Activated naive CD4-positive, alpha-beta T cell treated with anti-CD3 and anti-CD28 coated beads for 36 hours (primary cell): ENCODE measurements at places on chromosomes 1 and 21.

DNA sequence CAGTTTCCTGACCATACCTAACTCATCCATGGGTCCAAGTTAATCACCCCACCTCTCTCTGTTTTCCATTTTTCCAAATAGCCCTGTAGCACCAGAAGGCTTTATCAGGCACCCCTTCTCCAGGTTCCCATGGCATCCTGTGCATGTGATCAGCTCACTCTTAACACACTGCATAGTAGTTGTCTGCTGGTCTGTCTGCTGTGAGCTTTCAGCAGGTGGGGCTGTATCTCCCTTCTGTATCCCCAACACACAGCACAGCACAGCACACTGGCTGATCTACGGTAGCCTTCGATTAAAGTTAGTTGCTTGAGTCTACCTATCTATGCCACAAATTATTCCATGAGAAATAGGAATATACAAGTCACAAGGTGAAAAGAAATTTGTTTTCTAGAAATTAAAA lies 54.3 kb upstream of the C1orf198 start:
- DNase-seq = peak; percentile 17

DNA sequence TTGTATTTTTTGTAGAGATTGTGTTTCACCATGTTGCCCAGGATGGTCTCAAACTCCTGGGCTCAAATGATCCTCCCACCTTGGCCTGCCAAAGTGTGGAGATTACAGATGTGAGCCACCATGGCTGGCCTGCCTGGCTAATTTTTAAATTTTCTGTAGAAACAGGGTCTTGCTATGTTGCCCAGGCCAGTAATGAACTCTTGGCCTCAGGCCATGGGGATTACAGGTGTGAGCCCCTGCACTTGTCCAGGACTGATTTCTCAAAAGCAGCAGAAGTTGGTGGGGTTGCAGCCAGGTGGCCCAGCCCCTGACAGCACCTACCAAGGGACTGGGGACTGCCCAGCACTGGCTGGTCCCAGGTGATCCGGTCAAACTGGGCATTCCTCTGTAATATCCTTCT lies 44.1 kb upstream of the CXADR start:
- no peak for DNase-seq

DNA sequence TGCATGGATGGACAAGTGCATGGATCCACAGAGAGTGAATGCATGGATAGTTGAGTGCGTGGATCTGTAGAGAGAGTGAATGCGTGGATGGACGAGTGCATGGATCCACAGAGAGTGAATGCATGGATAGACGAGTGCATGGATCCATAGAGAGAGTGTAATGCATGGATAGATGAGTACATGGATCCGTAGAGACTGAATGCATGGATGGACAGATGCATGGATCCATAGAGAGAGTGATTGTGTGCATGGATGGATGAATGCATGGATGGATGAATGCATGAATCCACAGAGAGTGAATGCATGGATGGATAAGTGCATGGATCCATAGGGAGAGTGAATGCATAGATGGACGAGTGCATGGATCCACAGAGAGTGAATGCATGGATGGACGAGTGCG lies 153.8 kb downstream of the PCBP3 start:
- DNase-seq = no peak

DNA sequence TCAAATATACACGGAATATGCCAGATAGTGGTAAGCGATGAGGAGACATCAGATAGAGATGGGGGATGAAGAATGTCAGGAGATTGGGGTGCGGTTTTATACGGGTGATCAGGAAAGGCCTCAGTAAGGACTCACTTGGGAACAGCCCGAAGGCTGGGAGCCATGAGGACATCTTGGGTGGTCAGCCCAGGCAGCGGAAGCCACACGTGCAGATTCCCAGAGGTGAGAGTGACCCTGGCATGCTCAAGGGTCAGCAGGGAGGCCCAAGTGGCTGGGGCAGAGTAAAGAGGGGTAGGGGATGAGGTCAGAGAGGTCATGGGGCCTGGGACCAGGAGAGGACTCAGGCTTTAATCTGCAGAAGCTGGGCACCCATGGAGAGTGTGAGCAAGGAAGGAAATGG lies 106.6 kb downstream of the MATN1 start:
- no peak for DNase-seq

DNA sequence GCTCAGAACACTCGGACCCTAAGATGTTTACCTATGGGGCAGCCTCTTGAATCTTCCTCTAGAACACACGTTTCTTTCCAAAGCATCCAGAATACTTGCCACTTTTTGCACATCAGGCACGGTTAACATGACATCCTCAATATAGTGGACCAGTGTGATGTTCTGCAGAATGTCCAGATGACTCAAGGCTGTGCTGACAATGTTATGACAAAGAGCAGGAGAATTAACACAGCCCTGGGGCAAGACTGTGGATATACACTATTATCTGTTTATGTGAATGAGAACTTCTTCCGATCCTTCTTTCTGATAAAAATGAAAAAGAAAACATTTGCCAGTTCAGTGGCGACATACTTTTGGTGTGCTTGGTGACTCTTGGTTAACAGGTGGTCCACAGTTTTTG lies 154.3 kb downstream of the PDE4B start:
- no peak for DNase-seq

DNA sequence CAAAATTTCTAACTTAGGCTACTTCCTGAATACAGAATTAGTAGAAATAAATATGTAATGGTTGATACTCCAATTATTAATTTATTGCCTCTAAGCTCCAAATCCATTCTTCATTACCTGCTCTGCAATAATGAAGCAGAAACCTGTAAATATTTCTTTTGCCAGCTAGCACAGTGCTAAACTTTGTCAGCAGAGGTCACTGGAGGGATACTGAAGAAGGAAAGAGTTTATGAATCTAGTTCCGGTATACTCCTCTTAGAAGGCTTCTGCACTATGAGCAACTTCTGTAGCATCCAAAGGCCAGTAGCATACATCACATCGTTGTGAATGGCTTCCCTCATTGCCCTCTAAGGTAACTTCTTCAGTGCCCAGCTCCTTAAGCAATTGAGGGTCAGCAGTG lies 81.0 kb upstream of the LHX8 start:
- no peak for DNase-seq

- peak; percentile 79 for DNase-seq
These were observed 53.0 kb upstream of the DESI2 start for GRCh38 chr1:244599937-244600350.

DNA sequence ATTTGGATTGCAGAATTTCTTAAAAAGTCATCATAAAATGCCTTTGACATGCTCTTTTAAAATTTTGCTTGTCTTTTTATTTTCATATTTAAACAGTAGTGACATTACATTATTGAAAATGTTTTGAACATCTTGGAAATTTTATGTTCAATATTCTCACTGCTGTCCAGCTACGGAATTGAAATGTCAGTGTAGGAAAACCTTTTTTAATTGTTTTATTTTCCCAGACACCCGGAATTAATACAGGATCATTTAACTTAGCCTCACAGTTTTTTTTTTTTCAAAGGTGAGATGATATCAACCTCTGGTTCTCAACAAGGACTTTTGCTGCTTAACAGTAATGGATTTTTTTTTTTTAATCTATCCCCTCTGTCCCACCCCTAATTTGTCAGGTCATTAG lies 4.1 kb downstream of the RBM15 start:
- DNase-seq = no peak

GRCh38 chr1:114154963-114155322 lies 1.3 kb upstream of the SYT6 start:
- peak; percentile 24 for DNase-seq

DNA sequence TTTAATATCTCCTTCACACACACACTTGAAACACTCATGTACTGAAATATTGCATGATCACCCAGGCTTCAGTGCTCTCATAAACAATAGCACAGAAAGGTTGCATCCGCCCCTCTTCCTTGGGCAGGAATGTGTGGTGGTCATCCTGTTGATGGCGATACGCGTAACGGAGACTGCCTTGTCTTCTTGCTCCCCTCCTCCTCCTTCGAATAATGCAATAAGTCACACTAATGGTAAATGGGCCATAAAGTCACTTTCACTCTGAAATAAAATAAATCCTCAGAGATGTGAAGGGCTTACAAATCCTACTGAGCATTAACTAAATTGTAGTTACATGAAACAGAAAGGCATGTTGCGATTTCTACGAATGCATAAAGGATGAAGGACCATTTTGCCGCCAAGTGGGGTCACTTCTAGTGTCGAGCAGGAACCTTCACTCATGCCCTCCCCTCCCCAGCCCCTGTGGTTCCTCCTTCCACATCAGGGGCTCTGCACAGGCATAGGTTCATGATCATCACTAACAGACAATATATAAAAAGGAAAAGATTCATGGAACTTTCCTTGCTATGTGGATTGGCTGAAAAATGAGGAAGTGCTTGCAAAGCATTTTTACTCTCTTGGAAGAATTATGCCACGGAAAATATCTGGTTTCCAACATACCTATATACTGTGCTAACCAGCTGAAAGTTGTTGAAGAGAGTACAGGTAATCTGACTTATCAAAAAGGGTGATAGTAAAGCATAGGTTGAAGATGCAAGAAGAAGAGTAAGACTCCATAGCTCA lies 1.2 kb upstream of the PGBD5 start:
- DNase-seq = no peak

GRCh38 chr1:47651311-47652089 lies 213.7 kb downstream of the FOXD2 start:
- no peak for DNase-seq

DNA sequence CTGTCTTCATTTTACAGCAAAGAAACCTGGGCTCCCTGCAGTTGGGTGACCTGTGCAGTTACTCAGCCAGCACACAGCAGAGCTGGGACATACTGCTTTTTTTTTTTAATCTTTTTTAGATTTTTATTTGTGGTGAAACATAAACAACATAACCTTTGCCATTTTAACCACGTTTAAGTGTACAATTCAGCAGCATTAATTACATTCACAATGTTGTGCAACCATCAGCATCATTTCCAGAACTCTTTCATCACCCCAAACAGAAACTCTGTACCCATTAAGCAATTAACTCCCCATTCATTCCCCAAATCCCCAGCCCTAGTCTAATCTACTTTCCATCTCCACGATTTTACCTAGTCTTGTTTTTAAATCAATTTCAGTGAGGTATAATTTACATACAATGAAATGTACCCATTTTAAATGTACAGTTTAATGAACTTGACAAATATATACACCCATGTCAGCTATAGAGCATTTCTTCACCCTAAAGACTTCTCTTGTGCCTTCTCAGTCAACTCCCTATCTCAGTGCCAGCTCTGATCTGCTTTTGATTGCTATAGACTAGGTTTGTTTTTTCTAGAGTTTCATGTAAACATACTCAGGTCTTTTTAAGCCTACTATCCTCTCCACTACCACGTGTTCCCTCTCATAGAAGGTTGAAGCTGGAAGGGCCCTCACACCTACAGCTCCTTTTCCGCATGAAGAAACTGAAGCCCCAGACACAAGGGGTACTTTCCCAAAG lies 37.8 kb upstream of the C8B start:
- DNase-seq = no peak

DNA sequence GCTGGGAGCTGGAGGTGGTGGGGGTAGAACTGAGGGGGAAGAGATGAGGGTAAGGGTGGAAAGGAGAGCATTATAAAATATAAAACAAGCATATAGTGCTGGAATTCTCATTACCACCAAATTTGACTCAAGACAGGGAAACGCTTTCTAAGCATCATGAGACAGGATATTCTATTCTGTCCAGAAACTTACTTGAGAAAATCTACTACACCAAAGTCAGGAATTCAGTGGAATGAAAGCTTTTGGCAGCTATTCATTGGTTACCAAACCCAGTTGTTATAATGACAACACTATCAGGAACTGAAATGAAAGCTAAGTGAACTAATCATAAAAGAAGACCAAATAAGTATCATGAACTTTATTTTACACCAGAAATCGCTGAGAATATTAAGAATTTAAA lies 14.5 kb downstream of the AIDA start:
- DNase-seq = no peak

GRCh38 chr1:21647431-21648351 lies 21.5 kb downstream of the RAP1GAP start:
- DNase-seq = peak; percentile 62

DNA sequence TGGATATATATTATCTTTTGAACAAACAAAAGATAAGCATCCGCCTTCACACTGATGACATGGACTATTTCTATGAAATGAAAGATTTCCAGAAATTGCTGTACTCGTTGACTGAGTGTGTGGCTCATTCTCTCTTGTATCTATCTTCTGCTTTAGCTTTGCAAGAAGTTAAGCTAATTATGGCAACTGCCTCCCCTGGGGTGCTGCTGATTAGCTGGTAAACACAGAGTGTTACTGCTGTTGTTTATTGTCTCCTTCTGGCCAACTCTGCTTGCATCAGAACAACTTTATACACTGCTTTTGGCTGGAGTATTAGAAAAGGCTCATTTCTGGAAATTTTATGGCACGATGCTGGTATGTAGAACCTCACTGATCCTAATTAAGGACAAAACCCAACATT lies 95.6 kb upstream of the SNX7 start:
- DNase-seq = no peak

- DNase-seq = no peak
These were observed 338.4 kb downstream of the DISC1 start for GRCh38 chr1:231964961-231965360.

GRCh38 chr1:26827106-26827604 lies 667 bp downstream of the ZDHHC18 start:
- DNase-seq = no peak

- no peak for DNase-seq
These were observed 110.6 kb downstream of the NPHP4 start for GRCh38 chr1:5881526-5882222.

GRCh38 chr1:68904477-68904876 lies 407.6 kb upstream of the DEPDC1 start:
- DNase-seq = no peak

GRCh38 chr1:171263901-171264300 lies 15.6 kb downstream of the FMO1 start:
- DNase-seq = no peak

- DNase-seq = peak; percentile 20
These were observed 81.3 kb upstream of the C21orf91 start for GRCh38 chr21:17900281-17900989.

GRCh38 chr1:93503816-93504215 lies 55.9 kb downstream of the FNBP1L start:
- no peak for DNase-seq

DNA sequence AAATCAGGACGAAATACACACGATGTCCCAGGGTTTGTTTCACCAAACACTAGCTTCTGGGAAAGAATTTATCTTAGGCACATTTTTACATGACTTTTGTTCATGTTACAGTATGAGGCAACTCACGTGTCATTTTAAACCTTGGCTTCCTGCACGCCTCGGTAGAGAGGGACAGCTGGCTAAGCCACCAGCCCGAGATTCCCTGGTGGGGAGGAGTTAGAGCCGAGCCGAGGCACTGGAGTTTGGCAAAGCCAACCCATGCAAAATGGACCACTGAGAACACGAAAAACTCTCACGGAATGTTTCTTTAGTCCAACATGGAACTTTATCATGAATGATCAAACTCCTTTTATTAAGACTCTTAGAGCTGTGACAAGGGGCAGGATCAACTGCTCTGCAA lies 240.0 kb downstream of the DYRK1A start:
- DNase-seq = no peak
